Endothelial cell of umbilical vein (primary cell): ENCODE measurements at places on chromosomes 13 and 19. TPM values are rescaled to one million over a fixed set of nuclear protein-coding genes. Genes with fewer than 3 reads are reported as not detected.
A peak's percentile ranks its signal among the peaks of the same experiment; 100 is the strongest.

- DNase-seq: no peak
Observed at GRCh38 chr19:51147663-51148062, 5.6 kb downstream of the SIGLEC7 start.

DNA sequence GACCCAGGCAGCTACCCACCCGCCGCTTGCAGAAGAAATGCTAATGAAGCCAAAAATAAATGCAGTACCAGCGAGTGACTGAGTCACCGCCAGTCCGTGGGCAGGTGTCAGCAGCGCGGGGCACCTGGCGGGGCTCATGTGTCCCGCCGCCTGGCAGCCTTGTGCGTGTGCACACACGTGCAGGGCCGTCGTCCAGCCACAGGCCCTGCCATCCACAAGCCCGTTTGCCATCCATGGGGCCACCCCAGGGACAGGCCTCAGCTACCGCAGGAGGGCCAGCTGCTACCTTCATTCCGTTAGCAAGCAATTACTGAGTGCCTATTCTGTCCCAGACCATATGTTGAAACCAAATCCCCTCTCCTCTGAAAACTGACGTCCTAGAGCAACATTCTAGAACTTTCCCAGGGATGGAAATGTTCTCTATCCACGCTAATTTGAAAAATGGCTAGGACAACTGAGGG is 20.5 kb downstream of the NCAN start:
- DNase-seq: no peak

DNA sequence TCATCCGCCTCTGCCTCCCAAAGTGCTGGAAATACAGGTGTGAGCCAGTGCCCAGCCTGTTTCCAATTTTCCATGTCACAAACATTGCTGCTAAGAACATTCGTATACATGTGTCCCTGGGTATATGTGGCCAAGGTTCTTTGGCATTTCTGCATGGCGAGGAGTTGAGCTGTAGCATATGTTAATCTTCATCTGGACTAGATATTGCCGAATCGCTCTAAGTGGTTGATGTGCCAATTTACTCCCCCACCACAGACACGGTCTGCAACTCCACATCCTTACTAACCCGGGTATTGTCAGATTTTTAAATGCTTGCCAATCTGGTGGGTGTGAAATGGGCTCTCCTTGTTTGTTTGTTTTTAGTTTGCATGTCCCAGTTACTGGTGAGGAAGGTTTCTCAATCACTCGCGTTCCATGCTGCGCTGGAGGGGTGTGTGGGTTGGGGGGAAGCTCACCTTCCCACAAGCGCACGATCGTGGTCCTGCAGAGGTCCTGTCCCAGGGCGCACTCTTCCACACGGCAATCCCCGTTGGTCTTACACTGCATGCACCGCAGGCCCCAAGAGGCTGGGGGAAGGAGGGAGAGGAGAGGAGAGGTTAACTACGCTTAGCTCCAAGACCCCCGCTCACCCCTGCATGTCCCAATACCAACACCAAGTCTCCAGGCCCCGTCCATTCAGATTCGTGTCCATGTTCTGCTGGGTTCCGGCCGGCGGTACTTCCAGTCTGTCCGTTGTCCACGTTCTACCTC is 2.7 kb downstream of the PLAUR start:
- no peak for DNase-seq

DNA sequence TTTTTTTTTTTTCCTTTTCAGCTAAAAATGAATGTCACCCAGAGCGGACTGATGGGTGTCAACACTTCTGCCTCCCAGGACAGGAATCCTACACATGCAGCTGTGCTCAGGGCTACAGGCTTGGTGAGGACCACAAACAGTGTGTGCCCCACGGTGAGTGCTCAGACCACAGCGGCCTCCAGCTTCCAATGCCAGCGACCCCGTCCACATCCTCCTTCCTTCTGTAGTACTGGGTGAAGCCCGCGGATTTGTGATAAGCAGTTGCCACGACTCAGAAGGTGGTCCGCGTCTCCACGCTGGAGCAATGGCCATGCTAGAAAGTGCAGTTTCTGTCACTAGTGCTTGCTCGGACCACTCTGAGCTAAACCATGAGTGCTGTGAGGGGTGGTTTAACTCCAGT is 6.0 kb downstream of the PROZ start:
- DNase-seq: no peak

DNA sequence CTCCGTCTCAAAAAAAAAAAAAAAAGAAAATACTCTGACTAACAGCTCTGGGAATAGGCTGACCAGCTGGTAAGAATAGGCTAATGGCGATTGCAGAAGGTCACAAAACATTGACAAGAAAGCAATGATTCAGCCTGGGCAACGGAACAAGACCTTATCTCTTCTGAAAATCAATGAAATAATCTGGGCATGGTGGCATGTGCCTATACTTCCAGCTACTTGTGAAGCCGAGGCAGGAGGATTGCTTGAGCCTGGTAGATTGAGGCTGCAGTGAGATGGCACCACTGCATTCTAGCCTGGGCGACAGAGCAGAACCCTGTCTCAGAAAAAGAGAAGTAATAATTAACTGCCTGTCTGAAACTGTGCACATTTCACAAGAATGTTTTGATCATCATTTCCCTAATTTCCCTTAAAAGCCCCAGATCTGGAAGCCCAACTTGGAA is 18.8 kb upstream of the MTRF1 start:
- no peak for DNase-seq

DNA sequence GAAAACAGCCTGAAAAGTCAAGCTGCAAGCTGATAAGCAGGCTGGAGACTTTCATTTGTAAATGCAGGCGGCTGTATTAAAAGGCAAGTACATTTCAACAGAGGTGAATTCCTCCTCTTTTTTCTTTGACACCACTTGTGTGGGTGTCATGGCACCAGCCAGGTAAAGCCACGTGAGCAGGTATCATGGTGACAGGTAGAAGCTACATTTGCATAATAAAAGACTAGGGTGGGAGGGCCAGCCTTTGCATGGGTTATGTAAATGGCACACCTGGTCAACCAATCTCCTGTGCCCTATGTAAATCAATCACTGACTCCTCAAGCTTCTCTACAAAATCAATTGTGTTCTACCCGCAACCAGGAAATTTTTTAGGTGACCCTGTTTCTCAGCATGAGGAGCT is 68.2 kb downstream of the ZNF100 start:
- DNase-seq: no peak

- DNase-seq: no peak
Observed at GRCh38 chr19:55101261-55101660, 16.2 kb downstream of the PPP1R12C start.

DNA sequence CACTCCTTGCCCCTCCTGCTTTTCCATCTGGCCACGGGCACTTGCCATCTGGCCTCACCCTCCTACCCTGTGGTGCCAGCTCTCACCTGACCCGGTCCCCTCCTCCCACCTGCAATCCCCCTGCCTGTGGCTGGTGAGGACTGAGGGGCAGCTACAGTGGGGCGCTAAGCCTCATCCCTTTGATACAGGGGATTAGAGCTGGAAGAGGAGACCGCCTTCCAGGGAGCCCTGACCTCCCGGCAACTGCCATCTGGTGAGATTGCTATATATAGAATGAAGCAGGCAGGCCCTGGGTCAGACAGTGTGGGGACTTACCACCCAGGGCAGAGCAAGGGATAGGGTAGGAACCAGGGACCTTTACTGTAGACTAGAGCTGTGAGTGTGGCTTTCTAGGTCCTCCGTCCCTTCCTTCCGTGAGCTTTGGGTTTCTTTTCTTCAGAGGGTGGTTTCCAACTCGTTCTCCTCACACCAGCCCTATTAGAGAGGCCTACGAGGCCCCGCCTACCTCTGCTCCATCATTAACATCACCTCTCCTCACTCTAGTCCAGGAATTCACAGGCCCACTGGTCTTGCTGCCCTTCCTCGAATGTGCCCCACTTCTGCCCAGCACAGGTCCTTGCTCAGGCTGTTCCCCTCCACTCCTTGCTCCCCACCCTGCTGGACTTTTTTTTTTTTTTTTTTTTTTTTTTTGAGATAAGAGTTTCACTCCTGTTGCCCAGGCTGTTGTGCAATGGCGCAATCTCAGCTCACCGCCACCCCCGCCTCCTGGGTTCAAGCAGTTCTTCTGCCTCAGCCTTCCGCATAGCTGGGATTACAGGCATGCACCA is 7.7 kb downstream of the KASH5 start:
- no peak for DNase-seq

GRCh38 chr19:36821758-36822157 is 16.4 kb downstream of the ZNF790 start:
- no peak for DNase-seq

DNA sequence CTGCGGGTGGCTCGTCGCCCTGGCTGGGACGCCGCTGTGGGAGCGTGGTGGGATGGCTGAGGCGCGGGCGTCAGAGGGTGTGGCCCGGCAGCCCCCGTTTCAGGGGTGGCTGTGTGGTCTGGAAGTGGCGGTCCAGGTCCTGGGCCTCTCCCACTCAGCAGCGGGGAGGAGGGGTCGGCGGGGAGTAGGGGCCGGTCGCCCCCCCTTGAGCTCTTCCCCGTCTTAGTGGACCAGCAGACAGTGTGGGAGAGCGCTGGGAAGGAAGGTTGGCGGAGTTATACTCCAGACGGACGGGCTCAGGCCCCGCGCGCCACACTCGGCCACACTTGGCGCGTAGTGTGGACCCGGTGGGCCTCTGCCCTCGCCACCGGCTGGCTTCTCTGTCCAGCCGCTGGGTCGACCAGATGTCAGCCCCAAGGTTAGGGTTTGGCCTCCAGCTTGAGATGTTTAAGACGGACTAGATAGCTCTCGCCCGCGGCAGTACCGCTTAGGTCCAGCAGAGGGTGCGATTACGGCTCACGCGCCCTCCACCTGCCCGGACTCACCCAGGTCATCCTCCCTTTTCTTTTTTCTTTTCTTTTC is 21.7 kb upstream of the ZNF429 start:
- DNase-seq: no peak

- no peak for DNase-seq
Observed at GRCh38 chr13:22080832-22081231, 410.0 kb downstream of the FGF9 start.

- DNase-seq: no peak
Observed at GRCh38 chr19:51246164-51246552, 4.7 kb upstream of the SIGLECL1 start.

DNA sequence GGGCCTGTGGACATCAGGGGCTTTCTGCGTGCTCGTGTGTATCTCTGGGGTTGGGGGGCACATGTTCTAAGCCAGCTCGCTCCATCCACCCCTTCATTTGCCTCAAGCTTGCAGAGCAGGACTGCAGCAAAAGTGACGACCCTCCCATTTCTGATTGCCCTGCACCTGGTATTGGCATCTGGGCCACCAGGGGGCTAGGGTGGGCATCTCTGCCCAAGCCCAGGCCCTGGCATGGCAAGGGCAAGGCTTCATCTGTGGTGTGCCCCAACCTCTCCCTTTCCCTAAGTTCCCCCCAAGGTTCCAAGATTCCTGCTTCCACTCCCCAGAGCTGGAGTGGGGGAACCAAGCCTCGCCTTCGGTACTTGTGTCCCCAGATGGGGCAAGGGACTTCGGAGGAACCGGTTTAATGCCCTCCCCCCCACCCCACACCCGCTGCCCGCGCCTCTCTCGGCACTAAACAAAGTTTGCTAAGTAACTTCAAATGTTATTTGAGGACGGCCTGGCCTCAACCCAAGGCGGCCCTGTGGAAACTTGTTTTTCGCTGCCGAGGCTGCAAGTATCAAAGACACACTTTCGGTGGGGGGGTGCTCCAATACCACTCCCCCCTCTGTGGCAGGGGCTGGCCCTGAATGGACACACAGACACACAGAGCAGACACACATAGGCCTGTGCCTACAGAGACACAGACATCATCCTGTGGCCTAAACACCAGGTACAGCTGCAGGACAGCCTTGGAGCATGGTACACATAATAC is 12.2 kb downstream of the NFIX start:
- no peak for DNase-seq

- DNase-seq: peak; percentile 98
Observed at GRCh38 chr13:41613984-41614661, 156.8 kb downstream of the RGCC start.

- DNase-seq: no peak
Observed at GRCh38 chr13:107379407-107380155, 811.6 kb upstream of the ARGLU1 start.

DNA sequence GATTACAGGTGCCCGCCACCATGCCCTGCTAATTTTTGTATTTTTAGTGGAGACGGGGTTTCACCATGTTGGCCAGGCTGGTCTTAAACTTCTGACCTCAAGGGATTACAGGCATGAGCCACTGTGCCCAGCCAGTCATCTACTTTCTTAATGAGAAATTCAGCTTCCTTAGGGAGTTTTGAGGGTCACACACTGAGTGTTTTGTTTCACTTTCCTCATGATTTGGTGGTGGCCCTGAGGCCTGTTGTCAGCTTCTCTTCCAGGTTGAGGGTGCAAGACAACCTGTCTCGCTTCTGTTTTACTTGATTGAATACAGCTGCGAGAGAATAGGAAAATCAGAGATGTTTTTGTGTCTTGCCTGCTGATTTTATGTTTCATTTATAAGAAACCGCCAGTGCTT is 9.9 kb downstream of the FRY start:
- no peak for DNase-seq

DNA sequence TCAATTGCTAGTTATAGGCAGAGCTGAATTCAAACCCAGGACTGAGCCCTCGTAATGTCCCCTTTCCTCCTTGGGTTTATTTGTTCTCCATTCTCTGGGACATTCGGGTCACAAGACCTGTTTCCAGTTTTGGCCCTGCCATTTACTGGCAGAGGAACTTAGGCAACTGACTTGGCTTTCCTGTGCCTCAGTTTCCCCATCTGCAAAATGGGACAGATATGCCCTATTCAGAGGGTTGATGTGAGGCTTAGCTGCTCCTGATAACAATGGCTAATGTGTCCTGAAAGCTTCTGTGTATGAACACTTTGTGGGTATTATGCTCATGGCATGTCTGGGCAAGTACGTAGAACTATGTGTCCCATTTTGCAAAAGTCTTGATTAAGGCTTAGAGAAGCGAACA is 996 bp downstream of the ZNF524 start:
- no peak for DNase-seq

DNA sequence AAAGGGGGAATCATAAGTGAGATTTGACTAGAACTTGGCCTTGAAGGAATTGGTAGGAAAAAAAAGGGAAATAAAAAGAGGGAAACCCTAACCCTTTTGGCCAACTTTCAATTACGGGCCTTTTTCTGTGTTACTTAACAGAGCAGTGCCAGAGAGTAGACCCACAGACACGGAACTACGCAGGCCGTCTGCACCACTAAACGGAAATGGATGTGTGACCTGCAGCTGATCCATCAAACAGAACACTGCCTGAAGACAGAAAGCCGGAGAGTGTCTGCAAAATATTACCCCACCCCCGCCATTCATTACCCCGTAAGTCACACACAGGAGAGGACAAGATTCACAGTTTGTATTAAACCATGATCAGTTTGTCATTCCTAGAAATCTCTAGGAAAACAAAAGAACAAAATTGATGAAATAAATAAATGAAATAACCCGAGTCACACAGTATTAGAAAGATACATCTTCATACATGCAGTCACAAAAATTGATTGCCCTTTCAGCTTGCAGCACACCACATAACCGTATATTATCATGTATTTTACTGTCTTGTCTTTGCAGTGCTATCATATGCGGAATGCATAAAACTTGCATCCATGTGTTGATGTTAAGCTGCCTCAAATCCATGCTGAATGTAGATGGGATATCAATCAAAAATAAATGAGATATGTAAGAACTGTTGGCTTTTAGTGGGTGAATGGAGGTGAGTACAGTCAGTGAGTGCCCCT is 424.7 kb downstream of the IRS2 start:
- DNase-seq: no peak

The EDNRB gene
- 1.3 and 1.5 TPM in 2 replicates for polyA plus RNA-seq

The ADAMTS10 gene
- polyA plus RNA-seq: 15.8 and 19.6 TPM in 2 replicates

The CNFN gene
- 0.23 and 0.27 TPM in 2 replicates for polyA plus RNA-seq

The RFX2 gene
- 19.0 and 20.6 TPM in 2 replicates for polyA plus RNA-seq

The LIM2 gene
- polyA plus RNA-seq: not detected in 2 replicates

The ALKBH6 gene
- polyA plus RNA-seq: 26.7 and 33.2 TPM in 2 replicates

The SHC2 gene
- 11.8 and 16.8 TPM in 2 replicates for polyA plus RNA-seq

The ZNF792 gene
- polyA plus RNA-seq: 10.9 and 11.3 TPM in 2 replicates

The DZIP1 gene
- 8.6 and 9.0 TPM in 2 replicates for polyA plus RNA-seq

The FAM216B gene
- not detected in 2 replicates for polyA plus RNA-seq
